ENCODE measurements at places on chromosomes 12 and 14.

DNA sequence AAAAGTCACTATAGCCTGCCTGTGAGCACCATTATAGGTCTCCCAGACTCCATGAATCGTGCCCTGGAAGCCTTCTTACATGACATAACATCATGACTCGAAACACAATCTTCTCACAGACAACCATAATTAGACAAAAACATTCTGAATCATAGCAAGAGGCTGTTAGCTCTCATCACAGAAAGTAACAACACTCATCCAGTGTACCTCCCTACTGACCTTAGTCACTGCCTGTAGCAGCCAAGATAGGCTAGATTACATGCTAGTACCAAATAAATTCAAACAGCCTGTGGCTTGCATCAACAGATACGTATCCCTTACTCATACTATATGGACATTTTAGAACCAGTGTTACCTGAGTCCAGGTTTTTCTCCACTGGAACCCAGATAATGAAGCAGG, 663.8 kb upstream of the FOXG1 start:
- DNase-seq, result no peak

- DNase-seq, result no peak
These were observed 41.2 kb upstream of the PLEKHD1 start for GRCh38 chr14:69443296-69443805.

DNA sequence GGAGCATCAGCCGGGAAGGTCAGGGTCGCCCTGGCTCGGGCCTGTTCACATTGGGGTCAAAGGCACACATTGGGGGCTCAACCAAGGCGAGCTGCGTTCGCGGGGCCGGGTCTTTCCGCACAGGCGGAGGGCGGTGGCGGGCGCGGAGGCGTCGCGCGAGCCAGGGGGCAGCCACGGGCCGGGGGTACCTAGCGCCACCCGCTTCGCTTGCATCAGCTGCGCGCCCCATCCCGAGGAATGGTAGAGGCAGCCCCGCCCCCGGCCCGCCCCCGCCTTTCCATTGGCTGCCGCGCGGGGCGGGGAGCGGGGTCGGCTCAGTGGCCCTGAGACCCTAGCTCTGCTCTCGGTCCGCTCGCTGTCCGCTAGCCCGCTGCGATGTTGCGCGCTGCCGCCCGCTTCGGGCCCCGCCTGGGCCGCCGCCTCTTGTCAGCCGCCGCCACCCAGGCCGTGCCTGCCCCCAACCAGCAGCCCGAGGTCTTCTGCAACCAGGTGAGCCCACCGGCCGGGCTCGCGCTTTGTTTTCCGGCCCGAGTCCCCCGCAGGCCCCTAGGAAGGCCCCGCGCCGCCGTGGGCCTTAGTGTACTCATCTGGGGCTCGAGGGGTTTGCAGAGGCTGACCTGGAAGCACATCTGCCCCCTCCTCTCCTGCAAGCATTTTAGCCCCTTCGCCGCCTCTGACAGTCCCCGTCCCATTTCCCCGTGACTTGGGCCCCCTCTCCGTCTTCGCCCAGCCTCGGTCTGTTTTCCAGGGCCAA, at the start of gene ALDH2:
TSS of gene ALDH2 (plus strand) at position 326 of the 754 bp plus-strand sequence. CDS start at position 376, 50 bp downstream.
- peak; percentile 46 for DNase-seq

DNA sequence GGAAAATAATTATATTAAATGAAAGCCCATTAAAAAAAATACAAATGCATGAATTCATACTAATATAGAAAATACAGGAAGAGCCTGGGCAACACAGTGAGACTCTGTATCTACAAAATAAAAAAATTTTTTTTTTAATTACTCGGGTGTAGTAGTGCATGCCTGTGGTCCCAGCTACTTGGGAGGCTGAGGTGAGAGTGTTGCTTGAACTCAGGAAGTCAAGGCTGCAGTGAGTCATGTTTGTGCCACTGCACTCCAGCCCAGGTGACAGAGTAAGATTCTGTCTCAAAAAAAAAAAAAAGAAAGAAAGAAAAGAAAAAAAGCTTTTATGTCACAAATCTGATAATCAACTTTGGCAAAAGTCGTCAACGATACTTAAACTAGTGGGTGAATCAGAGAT, 80.6 kb upstream of the PLEKHA5 start:
- DNase-seq, result no peak

GRCh38 chr14:45587142-45587541, 334.1 kb upstream of the MIS18BP1 start:
- no peak for DNase-seq

GRCh38 chr14:33393231-33393894, 454.7 kb downstream of the NPAS3 start:
- no peak for DNase-seq

GRCh38 chr12:3313675-3314663, 177.0 kb upstream of the PRMT8 start:
- no peak for DNase-seq

- no peak for DNase-seq
These were observed 89.3 kb upstream of the MED13L start for GRCh38 chr12:116366824-116367223.

DNA sequence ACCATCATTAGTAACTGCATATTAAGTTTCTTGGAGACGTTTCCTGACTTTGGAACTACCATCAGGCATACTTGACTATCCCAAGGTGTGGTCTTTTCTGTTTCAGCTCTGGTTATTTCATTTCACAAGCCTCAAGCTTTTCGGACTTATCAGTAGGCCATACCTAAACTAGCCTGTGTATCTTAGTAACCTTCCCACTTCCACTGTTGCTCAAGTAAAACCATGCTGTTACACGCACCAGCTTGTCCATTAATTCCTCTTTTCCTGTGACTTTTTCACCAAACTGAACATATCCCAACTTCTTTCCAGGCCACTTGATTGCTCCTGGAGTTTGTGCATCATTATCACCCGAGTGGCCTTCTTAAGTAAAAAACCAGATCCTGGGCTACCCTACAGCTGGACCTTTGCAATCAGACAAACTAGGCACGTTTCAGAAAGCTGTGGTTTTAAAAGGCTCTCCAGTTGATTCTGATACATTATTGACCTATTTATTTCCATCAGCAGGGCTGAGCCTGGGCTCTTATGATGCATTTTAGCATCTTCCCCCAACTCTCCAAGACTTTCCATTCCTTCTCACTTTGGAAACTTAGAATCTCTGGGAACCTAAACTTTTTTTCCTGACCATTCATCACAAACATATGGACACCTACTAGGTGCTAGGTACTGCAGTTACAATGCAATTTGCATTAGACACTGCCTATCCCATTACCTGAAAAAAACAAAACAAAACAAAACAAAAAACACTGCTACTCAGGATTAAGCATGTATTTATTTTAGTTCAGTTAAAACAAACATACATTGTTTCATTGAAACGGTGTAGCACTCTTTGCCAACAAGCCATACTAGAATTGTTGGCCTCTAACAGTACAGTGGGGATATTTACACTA, 14.9 kb downstream of the SLC38A2 start:
- DNase-seq, result no peak

- DNase-seq, result no peak
These were observed 8.4 kb upstream of the CALM1 start for GRCh38 chr14:90388437-90388836.

DNA sequence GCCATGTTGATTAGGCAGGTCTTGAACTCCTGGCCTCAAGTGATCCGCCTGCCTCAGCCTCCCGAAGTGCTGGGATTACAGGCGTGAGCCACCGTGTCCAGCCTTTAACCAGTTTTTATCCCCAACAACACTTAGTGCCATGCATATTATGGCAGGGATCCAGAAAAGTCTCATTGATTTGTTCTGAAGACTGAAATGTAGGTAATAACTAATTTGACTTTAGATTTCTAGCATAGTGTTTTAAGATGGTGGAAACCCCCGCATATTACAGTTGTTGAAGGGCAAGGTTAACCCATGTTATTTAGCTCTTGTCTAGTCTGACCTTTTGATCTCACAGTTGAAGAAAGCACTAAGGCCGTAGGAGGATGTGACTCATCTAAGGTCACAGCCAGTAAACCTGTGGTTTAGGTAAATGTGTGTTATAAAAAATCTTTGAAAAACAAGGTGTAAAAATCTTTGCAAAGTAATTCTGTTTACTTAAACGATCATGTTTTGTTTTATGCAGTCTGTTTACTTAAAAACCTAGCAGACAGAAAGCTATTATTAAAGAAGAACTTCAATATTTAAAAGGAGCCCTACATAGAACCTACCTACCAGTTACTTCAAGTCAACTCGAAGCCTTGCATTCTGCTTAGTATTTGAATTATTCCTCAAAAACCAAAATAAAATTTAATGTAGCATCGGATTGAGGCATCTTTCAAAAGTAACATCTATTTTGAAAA, 24.8 kb downstream of the BICDL1 start:
- DNase-seq, result peak; percentile 77

GRCh38 chr14:58732387-58732786, 94.6 kb downstream of the DACT1 start:
- no peak for DNase-seq

- no peak for DNase-seq
These were observed 12.8 kb downstream of the DIP2B start for GRCh38 chr12:50517421-50518048.

DNA sequence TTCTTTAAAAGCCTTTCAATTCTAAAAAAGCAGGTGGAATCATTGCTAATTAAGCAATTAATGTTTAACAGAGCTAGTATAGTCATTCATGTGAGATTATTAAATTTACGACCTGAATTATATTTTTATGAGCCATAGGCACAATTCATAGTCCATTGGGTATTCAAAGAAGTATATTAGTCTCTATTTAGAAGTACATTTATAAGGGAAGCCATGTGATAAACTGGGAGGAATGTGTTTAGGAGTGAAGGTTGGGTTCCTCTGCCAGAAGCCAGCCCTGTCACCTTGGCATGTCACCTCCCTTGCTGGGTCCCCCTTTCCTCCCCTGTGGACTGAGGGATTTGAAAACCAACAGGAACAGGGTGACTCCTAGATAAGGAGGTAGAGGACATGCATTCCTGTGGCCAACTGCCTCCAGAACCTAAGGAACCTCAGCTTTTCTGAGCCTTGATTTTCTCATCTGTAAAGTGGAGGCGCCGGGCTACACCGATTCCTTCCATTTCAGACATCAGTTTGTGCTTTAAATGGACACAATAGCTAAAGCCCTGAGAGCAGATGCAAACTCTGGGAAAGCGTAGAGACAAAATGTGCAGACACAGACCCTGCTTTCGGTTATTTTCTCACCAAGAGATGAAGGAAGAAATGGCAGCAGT, 5.4 kb upstream of the KRT2 start:
- no peak for DNase-seq

GRCh38 chr14:62181591-62181990, 419.4 kb downstream of the SNAPC1 start:
- DNase-seq, result no peak

DNA sequence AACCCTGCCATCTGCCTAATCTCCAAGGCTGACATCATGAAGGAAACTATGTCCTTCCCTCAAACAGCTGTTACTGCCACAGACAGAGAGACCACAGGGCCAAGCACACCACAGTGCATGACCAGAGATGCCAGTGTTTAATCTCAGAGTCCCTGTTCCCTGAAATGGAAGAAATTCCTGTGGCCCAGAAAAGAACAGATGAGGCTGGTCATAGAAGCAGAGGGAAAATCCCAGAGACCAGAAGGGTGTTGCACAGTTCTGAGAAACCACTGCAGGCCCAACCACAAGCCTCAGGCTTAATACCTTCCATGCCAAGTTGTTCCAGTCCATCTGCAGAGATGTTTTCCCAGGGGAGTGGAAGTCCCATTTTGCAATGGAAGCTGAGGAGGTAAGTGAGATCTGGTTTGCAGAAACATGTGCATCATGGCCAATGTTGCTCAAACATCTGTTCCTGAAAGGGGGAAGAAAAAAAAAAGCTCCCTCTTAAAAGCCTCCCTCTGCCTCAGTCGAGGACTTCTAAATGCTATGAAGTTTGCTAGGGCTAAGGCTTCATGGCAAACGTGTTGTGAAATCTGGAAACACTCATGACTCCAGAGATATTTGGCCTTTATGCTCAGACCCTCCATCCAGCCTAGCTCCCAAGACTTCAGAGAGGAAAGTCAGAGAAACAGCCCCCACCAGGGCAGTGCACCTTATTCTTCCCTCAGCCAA, 98.6 kb downstream of the SCARB1 start:
- DNase-seq, result no peak

DNA sequence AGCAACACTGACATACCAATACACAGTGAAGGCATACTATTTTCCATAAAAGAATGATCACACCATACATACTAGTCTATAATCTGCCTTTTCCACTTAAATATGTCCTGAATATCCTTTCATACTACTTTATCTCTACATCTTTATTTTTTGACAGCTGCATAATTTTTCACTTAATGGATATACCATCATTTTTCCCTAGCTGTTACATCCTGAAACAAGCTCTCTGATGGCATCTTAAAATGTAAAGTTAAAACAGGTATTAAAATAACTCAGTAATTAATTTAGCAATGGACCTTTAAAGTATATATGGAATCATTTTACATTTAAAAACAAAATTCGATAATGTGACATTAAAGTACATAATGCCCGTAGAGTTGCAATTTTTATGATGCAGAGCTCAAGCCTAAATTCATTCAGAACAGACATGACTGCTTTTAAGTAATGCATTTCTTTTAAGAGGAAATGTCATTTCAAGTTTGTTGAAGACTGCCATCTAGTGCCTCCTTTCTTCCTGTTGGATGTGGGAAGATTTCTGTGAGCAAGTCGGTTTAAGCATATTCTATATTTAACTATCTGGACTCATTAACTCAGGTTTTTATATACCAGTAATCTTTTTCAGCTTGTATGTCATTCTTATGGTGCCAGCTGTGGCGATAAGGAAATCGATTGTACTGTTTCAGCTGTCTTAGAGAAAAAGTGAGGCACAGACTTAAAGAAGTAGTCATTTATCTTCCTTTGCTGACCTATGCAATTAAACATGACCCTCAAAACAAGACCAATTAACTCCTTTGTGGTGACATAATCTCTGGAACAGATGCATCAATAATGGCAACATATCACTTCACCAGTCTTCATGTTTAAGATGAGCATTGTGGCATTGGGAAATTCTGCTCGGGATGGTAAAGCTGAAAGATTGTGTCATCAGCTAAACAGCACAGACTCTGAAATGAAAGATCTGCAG, 20.3 kb downstream of the PRICKLE1 start:
- DNase-seq, result no peak

GRCh38 chr14:71060825-71061455, 153.7 kb downstream of the PCNX1 start:
- no peak for DNase-seq

- DNase-seq, result no peak
These were observed 82.6 kb upstream of the ARHGAP5 start for GRCh38 chr14:31994391-31995033.

GRCh38 chr12:29376118-29376517, 4.9 kb downstream of the ERGIC2 start:
- no peak for DNase-seq

DNA sequence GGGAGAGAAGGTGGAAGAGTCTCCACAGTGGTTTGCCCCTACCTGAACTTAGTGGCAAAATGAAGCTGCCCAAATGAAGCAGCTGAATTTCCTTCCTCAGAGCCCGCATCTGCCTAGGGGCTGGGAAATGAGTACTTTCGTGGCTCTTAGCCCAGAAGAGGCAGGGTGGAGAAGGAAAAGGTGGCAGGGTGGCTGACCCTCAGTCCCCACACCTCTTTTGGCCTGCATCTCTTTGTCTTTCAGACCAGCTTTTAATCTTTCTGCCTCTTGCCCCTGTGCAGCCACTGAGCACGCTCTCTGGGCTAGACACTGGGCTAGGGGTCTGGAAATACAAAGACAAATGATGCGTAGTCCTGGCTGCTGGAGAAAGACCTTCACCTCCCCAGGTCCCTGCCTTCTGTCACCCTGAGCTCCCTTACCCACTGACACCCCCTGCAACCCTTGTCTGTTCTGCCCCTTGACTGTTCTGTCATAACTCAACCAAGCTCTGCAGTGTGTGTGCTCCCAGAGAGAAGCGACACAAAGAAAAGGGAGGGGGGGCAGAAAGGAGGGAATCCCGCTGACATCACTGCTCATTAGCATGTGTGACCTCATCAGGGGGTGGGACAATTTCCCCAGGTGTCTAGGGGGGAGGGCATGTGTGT, 371 bp upstream of the REM2 start:
- peak; percentile 57 for DNase-seq

- no peak for DNase-seq
These were observed 19.9 kb upstream of the GPR68 start for GRCh38 chr14:91264151-91265150.

Data from CD4-positive, alpha-beta T cell treated with Interleukin-15 for 1 hour (primary cell).